ENCODE measurements at places on chromosomes 11 and 22.

GRCh38 chr22:35476341-35476740, 64.3 kb upstream of the RASD2 start:
- no peak for DNase-seq

DNA sequence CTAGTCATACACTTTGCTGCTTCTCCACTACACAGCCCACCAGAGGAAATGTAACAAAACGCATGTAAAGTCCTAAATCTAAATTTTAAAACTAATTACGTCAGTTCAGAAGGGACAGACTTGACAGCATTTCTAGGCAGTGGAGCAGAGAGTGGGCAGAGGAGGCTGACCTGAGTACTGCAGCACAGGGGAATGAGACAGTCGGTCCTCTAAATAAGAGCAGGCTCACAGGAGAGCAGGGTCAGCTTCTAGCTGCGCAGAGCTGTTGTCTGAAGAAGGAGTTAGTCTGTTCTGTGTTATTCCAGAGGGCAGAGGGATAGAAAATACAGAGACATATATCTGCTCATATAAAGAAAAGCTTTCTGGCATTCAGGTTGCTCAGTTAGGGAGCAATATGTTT, 40.3 kb downstream of the JHY start:
- DNase-seq, result no peak

- no peak for DNase-seq
Observed at GRCh38 chr22:28246397-28246796, 327.3 kb upstream of the PITPNB start.

GRCh38 chr11:70073871-70074371, 4.2 kb upstream of the ANO1 start:
- DNase-seq, result no peak

GRCh38 chr11:130617001-130617400, 168.6 kb downstream of the ADAMTS15 start:
- no peak for DNase-seq

GRCh38 chr11:61598886-61599868, 18.3 kb upstream of the SYT7 start:
- no peak for DNase-seq

DNA sequence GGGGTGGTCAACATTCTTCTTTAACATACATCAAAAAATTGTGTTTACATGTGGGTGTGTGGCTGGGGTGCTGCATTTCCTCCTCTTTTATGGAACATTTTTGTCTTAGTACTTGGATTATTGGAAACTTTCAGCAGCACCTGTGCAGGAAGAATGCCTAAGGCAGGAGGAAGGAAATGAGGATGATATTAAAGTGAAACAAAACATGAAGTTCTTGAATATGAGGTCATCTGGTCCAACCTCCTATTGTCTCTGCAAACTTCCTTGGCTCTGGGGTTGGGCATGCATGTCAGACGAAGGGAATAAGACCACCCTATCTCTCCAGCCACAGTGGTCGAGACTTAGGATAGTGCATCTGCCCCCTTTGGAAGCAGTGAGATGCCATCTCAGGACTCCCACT, 20.6 kb upstream of the OR9Q1 start:
- no peak for DNase-seq

DNA sequence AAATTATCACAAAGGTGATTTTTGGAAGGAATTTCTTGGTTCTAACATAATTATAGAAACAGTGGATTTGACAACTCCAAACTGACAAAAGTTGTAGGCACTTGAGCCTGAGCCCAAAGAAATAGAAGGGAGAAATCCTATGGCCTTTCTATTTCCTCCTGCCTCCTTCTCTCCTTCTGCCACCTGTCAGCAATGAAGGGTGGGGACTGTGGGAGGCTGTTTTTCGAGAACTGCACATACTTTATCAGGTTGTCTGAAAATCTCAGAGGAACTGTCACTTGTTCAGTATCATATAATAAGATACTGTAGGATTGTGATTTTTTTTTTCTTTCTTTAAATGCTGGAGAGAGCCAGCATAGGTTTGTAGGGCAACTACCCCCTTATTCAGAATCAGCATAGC, 187.9 kb upstream of the SESN3 start:
- no peak for DNase-seq

DNA sequence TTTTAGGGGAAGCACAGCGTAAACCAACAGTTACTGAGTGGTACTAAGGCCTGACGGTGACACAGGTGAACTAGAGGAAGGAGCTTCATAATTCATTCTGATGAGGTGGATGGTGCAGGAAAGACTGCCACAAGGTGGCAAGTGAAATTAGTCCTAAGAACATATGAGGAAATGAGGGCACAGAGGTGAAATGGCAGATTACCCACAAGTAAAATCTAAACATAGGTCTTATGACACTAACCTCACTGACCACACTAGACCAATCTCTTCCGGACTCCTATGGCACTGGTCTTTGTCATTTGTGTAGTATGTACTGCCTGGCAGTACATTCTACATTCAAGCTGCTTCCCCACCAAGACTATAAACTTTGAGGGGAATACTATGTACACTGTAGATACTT, 20.2 kb downstream of the GAB2 start:
- no peak for DNase-seq

- peak; percentile 93 for DNase-seq
Observed at GRCh38 chr11:117861151-117862018, 15.1 kb downstream of the FXYD6 start.

DNA sequence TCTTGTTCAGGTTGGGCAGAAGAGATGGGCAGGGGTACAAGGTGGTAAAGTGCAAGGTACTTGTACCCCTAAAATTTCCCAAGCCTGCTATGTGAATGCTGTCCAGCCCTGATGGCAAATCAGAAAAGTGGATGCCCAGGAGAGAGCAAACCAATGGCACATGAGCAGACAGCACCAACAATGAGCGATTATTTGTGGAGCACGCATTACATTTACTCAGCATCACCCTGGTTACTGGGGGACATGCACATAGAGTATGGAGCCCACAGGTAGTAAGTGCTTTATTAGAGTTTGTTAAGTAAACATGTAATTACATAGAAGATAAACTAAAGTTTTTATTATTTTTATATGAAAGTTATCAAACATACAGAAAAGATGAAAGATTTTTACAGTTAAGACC, 165.7 kb downstream of the NTM start:
- no peak for DNase-seq

- no peak for DNase-seq
Observed at GRCh38 chr11:45396394-45396793, 110.3 kb upstream of the SYT13 start.

DNA sequence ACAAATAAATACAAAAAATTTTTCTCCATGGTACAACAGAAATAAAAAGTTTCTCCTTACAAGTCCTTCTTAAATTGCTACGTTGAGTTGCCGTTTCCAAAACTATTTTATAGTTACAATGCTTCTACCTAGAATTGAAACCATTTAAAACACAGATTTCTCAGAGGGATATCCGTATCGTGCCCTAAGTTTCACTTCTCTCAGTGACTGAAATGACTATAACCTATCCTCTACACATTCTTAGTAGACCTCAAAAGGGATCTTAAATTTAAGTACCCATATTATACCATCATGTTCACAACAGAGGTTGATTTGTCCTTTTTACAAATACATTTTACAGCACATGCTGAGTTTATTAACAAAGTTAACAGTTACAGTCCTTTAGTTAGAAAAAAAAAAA, 44.1 kb downstream of the USP28 start:
- DNase-seq, result no peak

- no peak for DNase-seq
Observed at GRCh38 chr11:2990617-2991451, 1.3 kb downstream of the NAP1L4 start.

DNA sequence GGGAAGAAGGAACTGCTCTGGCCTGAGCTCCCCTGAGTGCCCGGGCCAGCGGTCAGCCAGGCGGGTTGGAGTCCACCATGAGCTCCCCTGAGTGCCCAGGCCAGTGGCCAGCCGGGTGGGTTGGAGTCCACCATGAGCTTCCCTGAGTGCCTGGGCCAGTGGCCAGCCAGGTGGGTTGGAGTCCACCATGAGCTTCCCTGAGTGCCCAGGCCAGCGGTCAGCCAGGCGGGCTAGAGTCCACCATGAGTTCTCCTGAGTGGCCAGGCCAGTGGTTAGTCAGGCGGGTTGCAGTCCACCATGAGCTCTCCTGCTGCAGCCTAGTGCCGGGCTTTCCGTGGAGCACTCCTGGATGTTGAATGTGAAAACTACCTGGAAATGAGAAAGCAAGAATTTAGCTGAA, 844.0 kb downstream of the TBC1D22A start:
- no peak for DNase-seq

- no peak for DNase-seq
Observed at GRCh38 chr11:127592371-127592770, 591.8 kb upstream of the KIRREL3 start.

GRCh38 chr11:130522284-130522961, 74.0 kb downstream of the ADAMTS15 start:
- DNase-seq, result no peak

GRCh38 chr11:57649826-57650738, at the start of gene YPEL4:
Gene YPEL4 (minus strand): TSS chr11:57649912. CDS start chr11:57647107, 2,805 bp downstream.
- DNase-seq, result no peak

DNA sequence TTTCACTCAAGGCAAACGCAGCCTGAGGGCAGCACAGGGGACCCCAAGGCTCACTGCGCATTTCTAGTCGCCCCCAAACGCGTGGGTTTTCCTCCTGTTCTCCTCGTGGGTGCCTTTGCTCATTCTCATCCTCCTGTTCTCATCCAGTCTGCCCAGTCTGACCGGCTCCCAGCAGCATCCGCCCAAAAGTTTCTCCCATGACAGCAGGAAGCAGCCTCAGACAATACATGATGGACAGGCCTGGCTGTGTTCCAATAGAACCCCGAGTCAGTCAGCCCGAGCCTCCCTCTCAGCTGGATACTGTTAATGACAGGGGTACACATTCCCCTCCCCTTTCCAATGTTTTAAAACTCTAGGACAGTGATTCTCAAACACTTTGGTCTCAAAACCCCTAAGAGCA, 22.5 kb upstream of the KRTAP5-7 start:
- peak; percentile 21 for DNase-seq

- DNase-seq, result no peak
Observed at GRCh38 chr11:13781153-13781552, 112.7 kb downstream of the FAR1 start.

DNA sequence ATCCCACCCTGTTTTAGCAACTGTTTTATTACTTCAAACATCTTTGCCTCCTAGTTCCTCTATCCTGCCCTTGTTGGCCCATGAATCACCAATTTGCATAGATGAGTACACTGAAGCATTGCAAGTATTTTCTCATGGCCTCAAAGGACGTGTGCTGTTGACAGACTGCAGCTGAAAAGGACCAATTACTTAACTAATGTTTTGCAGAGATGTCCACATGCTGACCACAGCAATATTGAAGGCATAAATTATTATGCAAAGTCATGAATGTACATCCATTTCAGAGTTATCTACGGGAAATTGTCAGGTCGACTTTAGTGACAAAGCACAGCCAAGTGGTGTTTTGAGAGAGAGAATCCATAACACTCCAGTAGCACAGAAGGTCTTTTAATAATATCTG, 64.8 kb downstream of the CADM1 start:
- DNase-seq, result peak; percentile 32

DNA sequence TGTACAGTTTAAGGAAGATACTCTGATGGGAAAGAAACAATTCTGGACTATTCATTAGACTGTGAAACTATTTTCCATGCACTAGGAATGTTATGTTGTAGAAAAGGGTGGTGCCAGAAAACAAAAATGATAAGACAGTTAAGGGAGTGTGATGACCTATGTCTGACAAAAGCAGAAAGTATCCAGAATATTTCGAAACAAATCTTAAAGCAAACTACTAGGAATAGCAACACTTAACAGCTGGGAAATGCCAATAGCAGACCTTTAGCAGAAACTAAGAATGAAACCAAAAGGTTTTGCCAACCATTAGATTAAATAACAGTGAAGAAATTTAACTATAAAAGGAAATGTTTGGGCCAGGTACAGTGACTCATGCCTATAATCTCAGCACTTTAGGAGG, 3.3 kb upstream of the ARHGAP20 start:
- DNase-seq, result no peak

DNA sequence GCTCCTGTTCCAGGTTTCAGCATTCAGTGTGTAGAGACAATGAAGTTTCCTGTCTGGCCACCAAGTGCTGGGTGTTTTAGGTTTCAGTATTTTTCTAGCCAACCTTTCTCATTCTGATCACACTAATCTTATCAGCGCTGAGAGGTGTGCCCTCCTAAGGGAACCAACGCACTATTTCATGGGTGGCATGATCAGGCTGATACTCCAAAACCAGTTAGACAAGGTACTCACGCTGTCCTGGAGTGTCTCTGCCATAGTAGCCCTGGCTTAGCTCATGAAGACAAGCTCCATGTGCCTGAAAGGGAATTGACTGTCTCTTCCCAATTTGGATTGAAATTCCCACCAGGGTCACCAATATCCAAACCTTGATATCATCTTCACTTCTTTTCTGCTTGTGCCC, 8.0 kb upstream of the RAB38 start:
- DNase-seq, result no peak

DNA sequence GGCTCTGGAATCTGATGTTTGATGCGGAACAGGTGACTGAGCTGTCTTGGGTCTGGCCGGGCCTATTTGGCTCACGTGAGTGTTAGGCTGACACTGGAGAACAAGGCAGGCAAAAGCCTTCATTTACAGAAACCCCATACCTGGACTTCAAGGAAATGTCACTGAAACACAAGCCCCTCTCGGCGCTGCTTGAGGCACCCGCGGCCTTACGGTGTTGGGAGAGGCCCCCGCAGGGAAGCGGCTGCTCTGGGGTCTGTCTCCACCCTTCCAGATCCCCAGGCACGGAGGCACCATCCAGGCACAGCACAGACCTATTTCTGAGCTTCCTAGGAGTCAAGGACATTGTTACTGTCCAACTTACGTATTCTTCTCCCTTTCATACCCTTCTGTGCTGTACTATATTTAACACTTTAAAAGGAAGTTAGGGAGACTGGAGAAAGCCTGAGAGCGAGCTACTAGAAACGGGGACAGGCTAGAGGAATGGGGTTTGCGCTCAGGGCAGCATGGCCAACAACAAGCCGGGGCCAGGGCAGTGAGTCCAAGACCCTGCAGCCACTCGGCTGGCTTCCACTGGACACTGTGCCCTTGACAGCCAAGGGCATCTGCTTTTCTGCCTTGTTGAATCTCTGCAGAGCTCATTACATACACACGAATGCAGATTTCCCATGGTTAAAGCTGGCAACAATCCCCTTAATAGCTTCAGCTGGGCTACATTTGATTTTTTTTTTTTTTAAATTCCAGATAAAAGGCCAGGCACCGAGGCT, 23.8 kb downstream of the DRD4 start:
- no peak for DNase-seq

- DNase-seq, result no peak
Observed at GRCh38 chr11:101912823-101913284, 2.0 kb upstream of the CEP126 start.

Data from NCI-H1417 treated with DMSO at 0.1 percent for 48 hours (cell line).